ENCODE measurements at places on chromosomes 6 and 20.

- DNase-seq, result no peak
These were observed 4.5 kb downstream of the GJA1 start for GRCh38 chr6:121439926-121440325.

DNA sequence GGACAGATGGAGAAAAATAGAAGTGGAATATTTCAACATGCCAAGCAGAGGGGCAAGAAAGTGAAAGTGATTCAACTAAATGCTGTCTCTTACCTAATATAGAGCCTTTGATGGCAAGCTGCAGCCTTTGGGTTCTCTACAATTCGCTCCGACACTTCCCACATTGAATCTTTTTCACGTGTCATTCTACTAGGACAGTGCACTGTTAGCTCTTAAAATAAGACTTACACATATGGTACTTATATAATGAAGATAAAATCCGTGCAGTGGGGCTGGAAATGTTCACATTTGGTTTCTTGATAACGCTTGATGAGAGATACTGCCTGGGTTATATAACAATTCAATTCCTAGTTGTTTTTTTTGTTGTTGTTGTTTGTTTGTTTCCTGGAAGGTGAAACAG, 502.4 kb downstream of the LMBRD1 start:
- DNase-seq, result no peak

DNA sequence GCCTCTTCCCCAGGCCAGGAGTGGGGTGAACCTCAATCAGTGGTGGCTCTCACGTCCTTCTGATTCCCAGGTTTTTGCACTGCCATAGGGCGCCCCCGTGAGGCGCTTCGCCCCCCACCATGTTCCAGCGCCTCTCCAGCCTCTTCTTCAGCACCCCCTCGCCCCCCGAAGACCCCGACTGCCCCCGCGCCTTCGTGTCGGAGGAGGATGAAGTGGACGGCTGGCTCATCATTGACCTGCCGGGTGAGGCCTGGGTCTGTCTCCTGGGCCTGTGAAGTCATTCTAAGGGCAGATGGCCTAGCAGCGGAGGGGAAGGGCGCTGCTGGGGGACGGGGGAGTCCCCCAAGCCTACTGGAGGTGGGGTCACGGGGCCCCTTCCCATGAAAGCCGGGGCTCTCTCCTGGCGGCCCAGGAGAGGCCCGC, 4.5 kb downstream of the TP53INP2 start:
- DNase-seq, result peak; percentile 33

DNA sequence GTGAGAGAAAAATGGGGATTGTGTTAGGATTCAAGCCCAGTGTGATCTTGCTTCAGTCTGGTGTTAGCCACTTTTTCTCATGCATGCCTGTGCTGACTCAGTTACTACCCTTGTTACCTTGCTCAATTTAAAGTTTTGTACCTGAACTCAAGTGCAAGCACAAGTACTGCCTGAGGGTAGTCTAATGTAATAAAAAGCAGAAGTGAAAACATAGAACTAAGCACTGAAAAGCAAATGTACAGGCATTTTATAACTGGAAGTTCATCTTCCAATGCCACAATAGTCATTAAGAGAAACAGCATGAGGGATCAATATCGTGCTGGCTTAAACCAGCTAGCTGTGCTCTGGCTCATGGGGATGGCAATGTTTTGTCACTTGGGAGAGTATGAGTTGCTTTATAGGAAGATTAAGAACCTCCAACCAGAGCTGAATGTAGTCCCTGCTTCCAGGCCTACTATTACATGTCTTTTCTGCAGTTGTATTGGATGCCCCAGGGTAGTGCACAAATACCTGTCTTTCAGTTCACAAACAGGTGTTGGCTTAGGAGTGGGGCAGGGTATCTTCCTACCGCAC, 48.7 kb downstream of the SLC35F1 start:
- DNase-seq, result no peak

GRCh38 chr6:157269261-157269794, 54.0 kb downstream of the TMEM242 start:
- DNase-seq, result no peak

GRCh38 chr6:119233312-119233984, 116.1 kb downstream of the MAN1A1 start:
- DNase-seq, result no peak

- no peak for DNase-seq
These were observed 159.3 kb upstream of the CENPW start for GRCh38 chr6:126180585-126180984.

DNA sequence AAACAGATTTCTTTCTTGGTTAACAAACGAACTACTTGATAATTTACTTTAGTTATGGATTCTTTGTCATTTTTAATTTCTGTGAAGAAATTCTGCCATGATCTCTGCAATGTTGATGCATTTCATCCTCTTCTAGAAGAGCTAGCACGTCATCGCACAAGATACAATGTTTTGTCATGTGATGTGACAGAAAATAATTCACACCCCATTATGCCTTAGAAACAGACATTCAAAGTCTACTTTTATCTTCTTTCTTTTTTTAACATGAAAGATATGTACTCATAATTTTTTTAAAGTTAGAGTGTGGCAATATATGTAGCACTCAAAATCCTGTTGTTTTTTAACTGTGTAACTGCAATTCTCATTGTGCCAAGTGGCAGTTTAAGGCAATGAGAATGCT, 39.6 kb upstream of the NELFCD start:
- DNase-seq, result no peak

DNA sequence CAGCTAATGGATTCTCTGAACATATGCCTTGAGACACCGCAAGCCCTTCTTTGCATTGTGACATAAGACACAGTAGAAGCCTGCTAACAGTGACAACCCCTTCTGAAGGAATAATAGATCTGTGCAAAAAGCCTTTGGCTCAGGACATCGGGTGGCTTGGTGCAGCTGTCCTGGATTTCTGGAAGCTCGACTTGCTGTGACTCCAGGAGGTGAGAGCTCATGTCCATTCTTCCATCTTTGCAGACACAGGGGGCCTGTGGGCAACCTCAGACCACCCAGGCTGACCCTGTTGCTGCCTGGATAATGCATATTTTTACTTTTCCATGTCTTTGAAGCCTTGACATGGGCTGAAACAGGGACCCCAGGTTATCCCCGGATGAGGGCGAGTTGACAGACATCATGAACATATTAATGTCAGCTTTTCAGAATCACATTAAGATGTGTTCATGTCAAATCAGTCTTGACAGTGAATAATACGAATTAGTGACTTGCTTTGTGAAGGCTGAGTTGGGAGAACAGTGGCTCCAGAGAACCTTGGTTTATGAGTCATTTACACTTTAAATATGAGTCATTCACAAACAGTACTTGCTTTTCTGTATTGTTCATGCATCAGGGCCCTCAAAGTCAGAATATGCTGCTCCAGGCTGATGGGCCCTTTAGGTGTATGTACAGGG, 66.8 kb upstream of the IYD start:
- no peak for DNase-seq

DNA sequence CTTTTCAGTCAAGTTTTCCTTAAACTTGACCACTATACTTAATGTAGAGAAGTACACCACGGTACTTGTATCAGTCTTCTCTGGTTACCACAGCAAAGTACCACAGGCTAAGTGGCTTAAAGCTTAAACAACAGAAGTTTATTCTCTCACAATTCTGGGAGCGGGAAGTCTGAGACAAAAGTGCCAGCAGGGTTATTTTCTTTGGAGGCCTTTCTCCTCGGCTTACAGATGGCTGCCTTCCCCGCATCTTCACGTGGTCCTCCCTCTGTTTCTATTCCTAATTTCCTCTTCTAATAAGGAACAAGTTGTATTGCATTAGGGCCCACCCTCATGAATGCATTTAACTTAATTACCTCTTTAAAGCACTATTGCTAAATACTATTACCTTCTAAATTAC, 258.0 kb downstream of the PLCB1 start:
- no peak for DNase-seq

DNA sequence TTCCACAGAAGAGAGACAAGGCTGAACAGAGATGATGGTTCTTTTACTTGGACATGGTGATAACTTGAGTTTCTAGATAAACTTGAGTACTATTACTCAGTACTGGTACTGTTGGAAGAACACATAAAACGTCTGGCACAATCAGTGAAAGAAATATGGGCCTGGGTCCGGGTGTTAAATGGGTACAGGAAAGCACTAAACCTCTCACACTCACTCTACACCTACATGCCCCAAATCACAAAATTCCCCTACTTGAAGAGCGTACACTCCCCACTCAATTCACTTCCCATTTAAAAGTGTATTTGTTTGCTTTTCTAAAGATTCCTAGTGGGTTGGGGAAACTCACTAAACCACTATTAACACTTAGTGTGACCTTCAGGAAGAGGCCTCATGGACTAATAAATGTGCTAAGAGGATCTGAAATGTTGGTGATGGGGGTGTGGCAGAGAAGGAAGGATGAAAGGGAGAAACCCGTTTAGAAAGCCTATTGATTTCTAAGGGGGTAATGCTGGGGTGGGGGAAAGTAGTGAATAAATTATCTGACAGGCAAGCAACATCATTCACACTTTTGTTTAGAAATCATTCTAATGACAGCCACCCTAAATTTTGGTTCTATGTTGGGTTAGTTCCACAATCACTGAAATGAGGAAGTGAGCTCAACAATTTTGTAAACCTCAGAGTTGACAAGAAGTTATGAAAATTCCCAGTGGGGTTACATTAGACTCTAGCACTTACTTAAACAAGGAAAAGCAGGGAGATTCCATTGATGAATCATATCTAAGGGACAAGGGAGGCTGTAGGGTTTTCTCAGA, 222.6 kb upstream of the MARCKS start:
- DNase-seq, result no peak

DNA sequence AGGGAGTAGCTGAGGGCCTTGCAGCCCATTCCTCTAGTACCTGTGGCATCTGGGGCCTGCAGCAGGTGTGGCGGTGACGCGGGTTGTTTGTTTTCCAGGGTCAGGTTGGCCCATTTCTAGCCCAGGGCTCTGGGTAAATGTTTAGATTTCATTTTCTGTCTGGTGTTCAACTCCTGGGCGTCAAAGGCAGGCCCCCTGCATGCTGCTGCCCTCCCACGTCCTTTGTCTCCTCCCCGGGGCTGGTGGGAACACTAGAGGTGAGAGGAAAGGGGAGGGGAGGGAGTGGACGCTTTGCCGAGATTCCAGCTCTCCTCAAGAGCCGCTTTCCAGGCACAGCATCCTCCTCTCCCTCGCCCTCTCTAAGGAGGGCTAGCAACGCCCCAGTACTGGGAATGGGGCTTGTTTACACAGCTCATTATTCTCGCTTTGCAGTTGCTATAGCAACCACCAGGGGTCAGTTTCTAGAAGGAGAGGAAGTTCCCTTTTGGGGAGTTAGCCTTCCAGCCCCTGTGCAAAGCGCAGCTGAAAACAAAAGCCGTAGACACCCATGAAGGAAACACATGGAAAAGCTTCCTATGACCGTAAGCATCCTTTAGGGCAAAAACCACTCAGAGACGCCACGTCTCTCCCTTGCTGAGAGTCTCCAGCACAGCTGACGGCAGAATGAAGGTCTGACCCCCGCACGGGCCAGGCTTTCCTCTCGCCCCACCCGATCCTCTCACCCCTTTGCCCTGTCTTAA, 170.6 kb downstream of the LY86 start:
- no peak for DNase-seq

DNA sequence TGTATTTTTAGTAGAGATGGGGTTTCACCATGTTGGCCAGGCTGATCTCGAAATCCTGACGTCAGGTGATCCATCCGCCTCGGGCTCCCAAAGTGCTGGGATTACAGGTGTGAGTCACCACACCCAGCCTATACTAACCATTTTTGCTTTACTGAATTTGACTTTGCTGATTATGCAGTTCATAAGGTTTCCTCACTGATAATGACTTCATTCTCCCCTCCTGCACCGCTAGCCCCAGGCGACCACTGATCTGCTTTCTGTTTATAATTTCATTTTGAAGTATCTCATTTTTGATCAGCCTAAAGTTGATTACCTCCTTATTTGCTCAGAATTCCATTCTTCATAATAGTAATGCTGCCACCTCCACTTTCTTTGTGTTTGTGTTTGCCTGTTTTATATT, 48.7 kb upstream of the FAM83D start:
- no peak for DNase-seq

DNA sequence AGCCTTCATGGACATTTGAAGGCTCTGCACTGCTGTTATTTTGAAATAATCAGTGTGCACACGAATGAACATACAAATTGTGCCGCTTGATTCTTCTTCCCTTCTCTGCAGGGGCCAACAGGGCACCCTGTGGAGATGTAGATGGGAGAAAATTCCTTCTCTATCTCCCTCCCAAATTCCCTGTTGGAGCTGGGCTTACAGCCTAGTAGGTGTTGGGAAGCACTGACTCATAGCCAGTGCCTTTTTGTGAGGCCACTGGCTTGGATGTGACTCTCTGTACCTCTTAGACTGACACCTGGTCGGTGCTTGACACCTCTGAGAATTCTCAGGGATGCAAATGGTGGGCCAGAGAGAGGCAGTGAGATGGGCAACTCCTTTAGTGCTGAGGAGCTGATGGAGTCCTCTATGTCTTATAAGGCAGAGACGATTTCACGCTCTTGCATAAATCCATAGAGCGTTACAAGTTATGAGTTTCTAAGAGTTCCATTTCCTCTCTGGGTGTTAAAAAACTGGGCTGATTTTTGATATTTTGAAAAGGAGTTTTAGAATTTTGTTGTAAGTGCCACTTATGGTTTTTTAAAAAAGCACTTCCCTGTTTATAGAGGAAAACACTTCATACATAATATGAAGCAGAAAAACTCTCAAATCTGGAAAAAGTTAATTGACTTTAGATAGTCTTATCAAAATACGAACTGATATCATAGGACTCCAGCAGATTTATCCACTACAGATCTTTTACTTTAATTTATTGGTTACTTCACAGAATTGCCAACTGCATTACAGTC, 89.8 kb upstream of the MAP3K7 start:
- no peak for DNase-seq

DNA sequence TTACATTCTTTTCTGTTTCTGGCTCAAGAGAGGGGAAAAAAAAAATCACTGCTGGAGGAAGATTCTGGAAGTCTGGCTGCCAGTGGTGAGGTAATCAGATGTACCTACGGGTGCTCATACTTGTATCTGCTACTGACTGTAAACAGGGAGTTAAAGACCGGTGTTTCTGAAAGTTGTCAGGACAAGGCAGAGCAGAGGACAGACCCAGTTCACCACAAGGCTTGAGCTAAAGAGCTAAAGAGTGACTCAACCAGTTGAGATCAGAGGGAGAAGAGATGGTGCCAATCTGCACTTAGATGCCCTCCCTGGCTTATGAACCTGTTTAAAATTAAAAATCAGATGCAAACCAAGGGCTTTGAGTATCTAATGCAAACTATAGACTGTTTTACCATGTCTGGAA, 55.4 kb downstream of the CEP162 start:
- DNase-seq, result no peak

- DNase-seq, result no peak
These were observed 434.2 kb downstream of the BCKDHB start for GRCh38 chr6:80540700-80541099.

Data from activated T-helper 1 cell treated with anti-CD3 and anti-CD28 coated beads, Interleukin-12 subunit alpha, Interleukin-12 subunit beta, Interleukin-2, Interleukin-4 antibody, amounts not matched to agents 30 ng/mL and 10 ng/mL and 1 ng/mL, durations not matched to agents 14 hours and 24 hours and 36 hours (primary cell).